ENCODE measurements at places on chromosomes 6 and 20.

DNA sequence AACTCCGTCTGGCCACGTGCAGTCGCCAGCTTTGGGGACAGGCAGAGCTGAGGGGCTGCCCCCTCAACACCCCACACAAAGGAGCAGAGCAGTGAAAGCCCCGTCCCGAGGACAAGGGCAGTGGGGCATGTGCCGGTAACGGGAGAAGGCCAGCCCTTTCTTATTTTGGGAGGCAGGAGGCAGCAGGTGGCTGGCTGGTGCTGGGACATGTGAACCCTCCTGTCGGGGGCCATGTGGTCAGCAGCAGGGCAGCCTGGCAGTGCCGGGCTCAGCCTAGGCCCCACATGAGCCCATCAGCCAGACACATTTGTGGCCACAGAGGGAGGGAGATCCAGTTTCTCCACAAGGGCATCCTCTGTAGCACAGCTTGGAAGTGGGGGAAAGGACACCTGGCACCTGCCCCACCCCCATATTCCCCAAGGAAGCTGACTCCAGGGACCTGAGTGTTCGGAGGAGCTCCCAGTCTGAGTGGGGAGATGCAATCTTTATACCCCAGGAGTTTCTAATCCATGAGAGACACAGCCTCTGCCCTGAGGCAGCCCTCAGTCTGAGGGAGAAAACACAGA is 137.6 kb downstream of the MRPL14 start:
- DNase-seq: no peak

- no peak for DNase-seq
These were observed 49.2 kb upstream of the MAP7 start for GRCh38 chr6:136599329-136600011.

- DNase-seq: no peak
These were observed 21.1 kb downstream of the ABHD12 start for GRCh38 chr20:25369529-25369928.

- peak; percentile 37 for DNase-seq
These were observed 401.0 kb downstream of the PAX1 start for GRCh38 chr20:22106308-22106938.
